ENCODE measurements at places on chromosomes 2 and 18.

DNA sequence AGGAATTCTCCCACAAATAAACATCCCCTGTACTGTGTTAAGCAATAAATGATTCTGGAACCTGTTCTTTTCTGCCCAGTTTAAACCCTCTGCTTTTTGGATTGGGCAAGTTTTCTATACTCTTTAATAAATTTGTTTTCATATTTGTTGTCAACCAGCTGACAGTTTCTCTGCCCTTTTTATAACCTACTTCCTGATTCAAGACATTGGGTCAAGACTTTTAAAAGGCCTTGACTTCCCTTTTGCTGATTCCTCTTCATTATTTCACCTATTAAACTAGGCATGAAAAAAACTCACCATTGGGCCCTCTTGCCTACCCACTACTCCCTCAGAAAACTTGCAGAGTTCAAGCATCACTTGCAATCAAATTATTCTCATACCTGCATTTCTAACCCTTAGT, 459.5 kb downstream of the ARHGAP15 start:
- DNase-seq, result no peak

DNA sequence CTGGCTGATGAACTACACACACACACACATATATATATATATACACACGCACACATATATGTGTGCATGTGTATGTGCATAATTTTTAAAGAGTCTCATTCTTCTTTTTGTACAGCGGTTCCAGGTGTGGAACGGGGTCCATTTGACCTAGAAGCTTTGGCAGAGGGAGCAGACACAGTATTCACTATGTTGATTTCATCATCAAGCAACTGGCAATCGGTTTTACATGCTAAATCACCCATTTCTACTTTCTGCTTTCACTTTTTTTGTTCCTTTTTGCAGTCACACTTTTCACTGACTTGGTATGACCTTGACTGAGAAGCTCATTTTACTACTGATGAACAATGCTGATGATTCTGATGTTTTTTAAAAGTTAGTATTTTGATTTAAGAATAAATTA, 63.0 kb upstream of the PGAP1 start:
- no peak for DNase-seq

- peak; percentile 43 for DNase-seq
These were observed 38.5 kb downstream of the PNO1 start for GRCh38 chr2:68196120-68196716.

DNA sequence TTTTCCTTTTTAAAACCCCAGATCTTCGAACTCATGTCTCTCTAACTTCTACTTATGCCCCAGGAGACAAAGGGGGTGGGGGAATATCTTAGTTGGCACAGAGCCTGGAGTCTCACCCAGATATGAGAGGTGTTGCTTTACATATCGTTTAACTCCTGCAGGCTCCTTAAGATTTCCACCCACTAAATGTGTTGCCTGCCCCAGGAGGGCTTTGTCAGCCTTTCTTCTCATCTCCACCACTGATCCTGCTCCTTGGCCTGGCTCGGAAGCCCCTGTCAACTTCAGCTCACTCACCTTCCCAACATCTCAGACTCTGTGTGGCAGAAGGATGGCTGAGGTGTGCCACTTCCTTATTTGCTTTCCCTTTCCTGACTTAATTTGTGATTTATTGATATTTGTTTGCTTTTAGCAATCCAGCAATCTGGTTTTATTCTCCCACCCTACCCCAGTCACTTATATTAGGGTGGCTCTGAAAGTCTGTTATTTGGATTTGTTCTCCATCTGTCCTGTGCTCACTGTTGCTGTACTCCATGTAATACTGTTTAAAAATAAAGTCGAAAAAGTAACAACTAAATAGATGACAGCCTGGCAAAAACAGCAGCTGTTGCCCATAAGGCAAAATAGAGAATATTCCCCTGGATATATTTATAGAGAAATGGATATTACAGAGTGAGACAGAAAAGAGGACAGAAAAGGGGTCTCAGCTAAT, 200.6 kb downstream of the ZBTB7C start:
- DNase-seq, result no peak

GRCh38 chr18:63120620-63121019, 198.9 kb downstream of the BCL2 start:
- no peak for DNase-seq

GRCh38 chr2:209900638-209901037, 101.8 kb upstream of the RPE start:
- DNase-seq, result no peak

DNA sequence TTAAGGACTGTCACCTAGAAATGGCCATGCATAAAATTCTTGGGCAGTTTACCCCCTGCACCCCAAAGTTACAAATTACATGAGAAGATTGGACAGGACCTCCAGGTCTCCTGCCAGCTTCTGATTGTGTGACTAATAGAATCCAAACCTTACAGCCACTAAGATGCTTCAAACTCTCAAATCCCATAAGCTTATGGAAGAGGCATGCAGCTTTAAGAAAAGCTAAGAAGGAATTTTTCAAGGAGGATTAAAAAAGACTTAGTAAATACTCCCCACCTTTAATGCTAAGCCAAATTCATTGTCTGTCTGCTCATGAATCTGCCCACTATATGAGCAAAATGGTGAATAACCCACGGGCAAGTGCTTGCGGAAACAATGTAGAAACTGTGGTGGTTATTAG, 86.3 kb downstream of the MAIP1 start:
- no peak for DNase-seq

DNA sequence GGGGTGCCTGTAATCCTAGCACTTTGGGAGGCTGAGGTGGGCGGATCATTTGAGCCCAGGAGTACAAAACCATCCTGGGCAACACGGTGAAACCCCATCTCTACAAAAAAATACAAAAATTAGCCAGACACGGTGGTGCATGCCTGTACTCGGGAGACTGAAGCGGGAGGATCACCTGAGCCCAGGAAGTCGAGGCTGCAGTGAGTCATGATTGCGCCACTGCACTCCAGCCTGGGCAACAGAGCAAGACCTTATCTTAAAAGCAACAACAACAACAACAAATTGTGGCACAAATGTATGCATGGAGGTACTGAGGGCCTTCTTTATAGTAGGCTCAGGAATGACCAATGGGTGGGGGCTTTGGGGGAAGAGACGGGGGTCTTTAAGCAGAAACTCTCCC, 38.5 kb downstream of the HPCAL1 start:
- no peak for DNase-seq

DNA sequence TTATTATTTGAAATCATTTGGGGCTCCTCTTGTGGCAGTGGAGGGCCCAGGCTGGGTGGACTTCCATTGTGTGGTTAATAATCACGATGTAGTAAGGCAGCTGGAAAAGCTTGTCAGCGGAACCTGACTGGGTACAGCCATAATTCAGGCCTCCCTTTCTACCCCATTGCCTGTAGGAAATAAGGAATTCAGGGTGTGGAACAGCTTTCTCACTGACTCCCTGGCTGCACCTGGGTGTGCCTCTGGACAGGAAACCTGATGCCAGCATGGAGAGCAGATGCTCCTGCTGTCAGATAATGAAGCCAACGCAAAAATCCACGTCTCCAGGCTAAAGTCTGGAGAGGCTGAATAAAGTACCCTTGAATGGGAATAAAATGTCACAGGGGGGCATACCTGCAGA, 44.2 kb downstream of the LYPD6B start:
- no peak for DNase-seq

DNA sequence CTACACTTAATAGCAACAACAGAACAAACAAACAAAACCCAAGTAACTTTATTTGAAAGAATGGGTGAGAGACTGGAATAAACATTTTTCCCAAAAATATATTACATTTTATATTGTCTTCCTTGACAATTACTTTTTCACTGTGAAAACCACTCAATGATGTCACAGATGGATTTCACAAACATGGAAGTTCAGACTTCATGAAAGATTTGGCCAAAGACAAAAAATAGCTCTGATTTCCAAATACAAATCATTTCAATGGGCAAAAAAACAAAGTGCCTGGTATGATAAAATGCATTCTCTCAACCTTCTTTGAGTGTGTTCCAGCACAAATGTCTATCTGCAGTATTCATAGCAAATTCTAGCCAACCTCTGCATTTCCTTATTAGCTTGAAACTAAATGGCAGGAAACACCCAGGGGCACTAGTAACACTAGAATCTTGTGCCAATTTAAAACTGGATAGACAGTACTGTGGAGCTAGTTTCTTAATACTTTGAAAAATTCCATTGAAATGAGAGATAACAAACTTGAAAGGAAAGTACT, 28.5 kb upstream of the NAPG start:
- no peak for DNase-seq

- DNase-seq, result no peak
These were observed 66.6 kb downstream of the MTCL1 start for GRCh38 chr18:8771930-8772329.

GRCh38 chr18:31610286-31611205, 18.9 kb downstream of the TTR start:
- no peak for DNase-seq

- DNase-seq, result no peak
These were observed 76.5 kb downstream of the ZNF521 start for GRCh38 chr18:25275412-25276001.

DNA sequence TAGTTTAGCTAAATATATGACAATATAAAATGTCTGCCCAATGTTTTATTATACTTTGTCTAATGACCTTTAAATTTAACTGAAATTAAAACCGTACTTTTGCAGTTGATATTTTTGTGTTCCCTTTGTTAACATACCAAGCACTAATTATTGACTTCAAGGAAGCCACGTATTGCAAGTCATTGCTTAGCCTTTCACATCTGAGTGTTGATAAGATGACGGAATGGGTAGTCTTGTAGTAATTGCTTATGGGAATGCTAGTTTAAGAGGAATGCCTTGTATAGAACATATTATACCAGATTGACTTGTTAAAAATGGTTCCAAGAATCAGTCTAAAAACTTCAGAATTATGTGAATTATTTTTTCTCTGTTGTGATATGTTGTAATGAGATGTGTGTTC, 14.0 kb upstream of the ELAC1 start:
- DNase-seq, result no peak

DNA sequence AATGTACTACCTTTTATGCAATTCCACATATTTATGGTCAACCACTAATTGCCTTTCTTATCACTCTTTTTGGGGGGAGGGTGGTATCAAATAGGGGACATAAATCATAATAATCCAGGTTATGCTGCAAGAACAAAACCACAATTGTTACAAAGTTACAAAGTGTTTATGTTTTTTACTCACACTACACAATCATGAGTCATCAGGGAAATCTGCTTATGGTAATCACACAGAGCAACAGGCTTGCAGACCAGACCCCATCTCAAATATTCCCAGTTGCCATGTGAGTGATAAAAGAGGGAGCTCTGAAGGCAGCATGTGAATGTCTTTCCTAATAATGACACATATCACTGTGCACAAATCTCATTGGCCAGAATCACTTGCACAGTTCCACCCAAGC, 304.7 kb upstream of the TMEFF2 start:
- DNase-seq, result no peak

DNA sequence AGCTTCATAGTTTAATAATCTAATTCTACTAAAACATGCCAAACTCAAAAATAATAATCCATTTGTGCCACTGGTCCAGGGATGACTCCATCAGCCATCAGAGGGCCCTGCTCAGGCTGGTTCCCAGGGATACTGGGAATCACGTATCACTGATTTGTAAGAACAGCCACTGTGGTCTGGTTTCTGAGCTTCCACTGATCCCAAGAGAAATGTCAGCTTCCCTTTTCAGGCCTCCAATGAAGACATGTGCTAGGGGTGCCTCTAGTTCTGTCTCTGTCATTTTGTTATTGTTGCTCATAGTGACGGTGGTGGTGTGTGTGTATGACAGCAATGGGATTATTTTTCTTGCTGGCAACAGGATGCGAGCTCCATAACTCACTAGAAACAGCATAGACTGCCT, 83.2 kb downstream of the CELF4 start:
- no peak for DNase-seq

GRCh38 chr2:26692897-26693849, 651 bp downstream of the KCNK3 start:
- no peak for DNase-seq

GRCh38 chr2:140392824-140393223, 1612.6 kb upstream of the NXPH2 start:
- DNase-seq, result no peak

DNA sequence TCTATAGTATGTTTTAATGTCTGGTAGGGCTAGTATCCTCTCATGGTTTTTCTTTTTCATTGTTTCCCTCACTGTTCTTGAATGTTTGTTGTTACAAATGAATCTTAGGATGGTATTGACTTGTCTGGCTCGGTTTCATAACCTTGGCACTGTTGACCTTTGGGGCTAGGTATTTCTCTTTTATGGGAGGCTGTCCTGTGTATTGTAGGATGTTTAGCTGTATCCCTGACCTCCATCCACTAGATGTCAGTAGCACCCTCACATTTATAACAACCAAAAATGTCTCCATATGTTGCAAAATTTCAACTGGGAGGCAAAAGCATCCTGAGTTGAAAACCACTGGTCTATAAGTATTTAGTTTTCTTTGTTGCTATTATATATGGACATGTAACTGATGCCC, 7.0 kb upstream of the AOX1 start:
- DNase-seq, result no peak

DNA sequence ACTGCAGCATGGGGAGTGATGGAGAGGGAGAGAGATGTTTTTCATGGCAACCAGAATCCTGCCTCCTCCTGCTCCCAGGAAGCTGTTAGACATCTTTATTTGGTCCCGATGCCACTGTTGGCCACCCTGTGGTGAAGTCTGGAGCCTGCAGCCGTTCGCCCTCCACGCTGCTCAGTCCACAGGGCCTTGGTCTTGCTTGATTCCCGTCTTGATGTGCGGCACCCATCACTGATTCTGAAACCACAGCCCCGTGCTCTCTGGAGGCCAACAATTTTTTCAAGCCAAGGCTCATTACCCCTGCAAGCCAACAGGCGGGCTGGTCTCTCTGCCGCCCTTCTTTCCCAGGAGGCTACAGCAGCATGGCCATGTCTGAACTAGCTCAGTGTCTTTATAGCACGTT, 24.5 kb downstream of the SIGLEC15 start:
- no peak for DNase-seq
